ENCODE measurements at places on chromosomes 2 and 18.

- no peak for DNase-seq
Observed at GRCh38 chr18:5885361-5885760, 10.0 kb downstream of the TMEM200C start.

- no peak for DNase-seq
Observed at GRCh38 chr18:34808389-34808788, 98.3 kb downstream of the DTNA start.

- DNase-seq: no peak
Observed at GRCh38 chr18:44934901-44935300, 254.2 kb downstream of the SETBP1 start.

- DNase-seq: no peak
Observed at GRCh38 chr2:106304612-106305184, 110.6 kb upstream of the UXS1 start.

- DNase-seq: no peak
Observed at GRCh38 chr18:38318416-38318815, 752.8 kb upstream of the CELF4 start.

DNA sequence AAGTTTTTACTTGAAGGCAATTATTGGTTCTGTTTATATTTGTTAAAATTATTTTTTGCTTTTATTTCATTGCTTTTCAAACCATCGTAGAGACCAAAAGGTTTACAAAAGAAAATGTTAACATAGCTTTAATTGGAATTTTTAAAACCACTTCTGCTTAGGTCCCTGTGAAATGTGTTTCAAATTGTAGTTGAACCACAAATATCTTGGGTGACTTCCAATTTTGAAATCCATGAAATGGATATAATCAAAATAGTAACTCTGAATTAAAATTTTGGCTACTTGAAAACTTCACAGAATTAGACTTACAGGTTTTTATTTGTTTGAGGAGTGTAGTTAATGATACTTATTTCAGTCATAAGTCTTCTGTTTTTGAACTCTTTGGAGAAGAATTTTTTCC is 3.1 kb upstream of the SPAG16 start:
- DNase-seq: no peak

DNA sequence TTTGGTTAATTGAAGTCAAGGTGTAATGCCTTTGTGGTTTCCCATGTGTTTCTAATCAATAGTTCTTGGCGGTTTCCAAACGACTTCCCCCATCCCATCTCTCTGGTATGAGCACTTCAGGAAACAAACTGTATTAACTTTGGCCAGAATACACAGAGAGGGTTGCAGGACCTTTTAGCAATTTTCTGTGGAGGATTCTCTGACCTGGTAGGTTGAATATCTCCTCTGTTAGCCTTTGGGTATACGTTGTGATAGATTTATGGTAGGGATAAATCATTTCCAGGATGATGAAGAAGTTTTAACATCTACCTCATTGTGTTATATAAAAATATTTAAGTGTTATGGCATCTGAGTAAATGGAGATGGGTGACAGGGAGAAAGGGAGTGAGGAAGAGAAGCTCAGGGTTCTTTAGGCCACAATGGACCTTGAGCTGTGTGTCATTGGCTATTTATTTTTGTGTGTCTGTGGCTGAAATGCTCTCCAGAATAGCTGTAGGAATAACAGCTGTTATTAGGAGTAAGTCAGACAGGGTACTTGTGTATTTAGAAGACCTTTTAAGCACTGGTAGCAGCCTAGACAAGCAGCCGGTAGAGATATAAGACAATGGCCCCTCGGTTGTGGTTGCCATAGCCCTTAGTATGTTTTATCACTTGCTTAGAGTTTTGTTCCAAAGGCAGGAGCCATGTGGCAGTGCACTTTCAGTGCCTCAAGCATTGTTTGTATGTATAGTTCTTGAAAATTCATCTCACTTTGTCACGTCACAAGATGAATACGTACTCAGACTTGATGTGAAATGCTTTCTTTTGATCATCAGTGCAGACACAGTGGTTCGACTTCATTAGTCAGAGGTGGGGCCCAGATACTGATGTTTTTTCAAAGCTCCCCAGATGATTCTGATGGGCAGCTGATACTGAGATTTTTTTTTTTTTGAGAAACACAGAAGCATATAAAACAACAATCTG is 91.1 kb downstream of the FMNL2 start:
- DNase-seq: no peak

- no peak for DNase-seq
Observed at GRCh38 chr2:122203523-122203922, 448.1 kb downstream of the TSN start.

- DNase-seq: no peak
Observed at GRCh38 chr2:6452702-6453481, 412.8 kb downstream of the CMPK2 start.

DNA sequence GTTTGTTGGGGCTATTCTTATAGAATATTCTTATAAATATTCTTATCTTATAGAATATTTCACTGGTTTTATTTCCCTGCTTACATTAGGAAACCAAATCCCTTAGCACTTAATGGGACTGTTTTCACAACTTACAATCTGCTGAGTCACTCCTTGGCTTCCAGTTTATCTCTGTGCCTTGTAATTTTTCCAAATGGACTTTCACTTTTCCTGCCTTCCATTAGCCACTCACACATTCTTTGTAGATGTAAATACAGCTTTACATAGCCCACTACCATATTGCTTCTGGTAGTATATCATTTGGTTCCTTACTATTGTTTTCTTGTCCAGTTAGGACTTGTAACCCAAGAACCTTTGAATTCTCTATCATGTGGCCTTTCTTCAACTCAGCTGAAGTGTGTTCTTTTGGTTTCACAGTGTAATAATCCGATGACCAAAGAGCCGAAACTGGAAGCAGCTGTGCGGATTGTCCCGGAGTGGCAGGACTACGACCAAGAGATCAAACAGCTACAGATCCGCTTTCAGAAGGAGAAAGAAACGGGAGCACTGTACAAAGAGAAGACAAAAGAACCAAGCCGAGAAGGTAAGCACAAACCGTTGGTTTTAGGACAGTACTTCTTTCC is 96.1 kb downstream of the UGGT1 start:
- no peak for DNase-seq

- no peak for DNase-seq
Observed at GRCh38 chr18:59085797-59086196, 53.9 kb upstream of the SEC11C start.

DNA sequence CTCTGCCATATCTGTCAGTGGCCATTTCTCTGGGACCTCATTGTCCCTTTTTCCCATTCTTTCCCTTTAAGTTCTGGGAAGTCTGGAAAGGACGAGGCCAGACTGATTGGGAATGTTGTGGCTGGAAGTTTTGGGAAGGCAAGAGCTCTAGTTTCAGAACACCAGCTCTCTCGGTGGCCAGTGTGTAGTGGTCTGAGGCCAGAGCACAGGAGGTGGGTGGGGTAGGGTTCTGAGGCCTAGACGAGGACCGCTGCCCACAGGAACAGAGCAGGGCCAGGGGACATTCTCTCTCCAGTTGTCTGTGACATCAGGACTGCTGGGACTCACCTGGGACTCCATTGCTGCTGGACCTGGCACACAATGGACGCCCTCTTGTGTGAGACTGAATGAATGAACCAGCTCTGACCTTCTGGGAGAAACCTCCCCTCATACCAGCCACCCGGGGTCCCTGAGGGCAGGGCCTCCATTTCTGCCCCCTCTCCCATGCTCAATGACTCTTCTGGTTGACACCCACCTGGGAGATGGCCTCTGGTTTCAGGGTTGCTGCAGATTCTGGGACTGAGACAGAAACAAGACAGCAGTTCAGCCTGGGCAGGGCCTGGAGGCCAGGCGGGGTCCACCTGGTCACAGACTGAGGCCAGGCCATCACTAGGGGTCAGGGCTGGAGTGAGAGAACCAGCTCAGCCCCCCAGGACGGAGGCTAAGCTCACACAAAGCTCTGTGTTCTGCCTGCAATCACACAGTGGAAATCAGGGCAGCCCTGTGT is 8.4 kb upstream of the NPPC start:
- DNase-seq: no peak

DNA sequence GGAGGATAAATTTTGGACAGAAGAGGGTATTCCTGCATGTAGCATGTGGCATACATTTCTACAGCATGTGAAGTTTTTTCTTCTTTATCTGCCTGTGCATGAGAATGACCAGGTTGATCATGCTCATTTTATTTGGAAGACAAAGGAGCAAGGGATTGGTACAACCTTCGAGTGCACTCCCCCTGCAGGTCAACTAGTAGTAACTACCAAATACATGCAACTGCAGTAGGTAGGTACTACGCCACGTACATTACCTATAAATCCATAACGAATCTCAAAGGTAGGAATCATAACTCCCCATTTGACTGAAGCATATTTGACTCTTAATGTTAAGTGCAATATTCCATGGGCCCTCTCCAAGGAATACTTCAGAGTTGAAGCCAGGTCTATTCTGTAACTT is 763.9 kb downstream of the TSN start:
- no peak for DNase-seq

DNA sequence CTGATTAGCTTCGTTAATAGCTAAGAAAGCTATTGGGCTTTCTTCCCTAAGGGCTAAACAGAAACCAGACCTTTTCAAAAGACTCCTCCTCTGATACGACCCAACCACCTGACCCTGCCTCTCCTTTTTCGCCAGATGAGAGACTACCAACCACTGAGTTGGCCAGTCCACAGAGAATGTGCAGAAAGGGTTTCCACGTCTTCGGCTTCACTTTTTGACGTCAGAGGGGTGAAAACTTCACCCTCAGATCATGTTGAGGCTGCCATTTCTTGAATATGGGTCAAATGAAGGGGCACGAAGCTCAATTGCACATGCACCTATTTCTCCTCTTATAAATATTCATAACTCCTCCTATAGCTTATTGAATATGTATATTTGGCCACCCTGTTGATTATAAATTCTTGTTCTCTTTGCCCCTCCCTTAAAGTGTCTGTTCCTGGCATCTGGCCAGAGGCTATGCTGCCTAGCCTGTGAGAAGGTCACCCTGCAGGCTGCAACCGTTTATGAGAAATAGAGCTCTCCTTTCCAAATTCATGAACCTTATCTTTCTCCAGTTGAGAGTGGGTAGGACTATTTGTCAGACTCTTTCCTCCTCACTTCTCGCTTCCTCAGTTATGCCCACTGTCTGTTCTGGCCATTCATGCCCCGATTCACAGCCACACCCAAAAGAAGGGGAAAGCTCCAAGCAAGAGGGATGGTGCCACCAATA is 301.6 kb downstream of the STK39 start:
- DNase-seq: no peak
